NCI-H187 (cell line): ENCODE measurements at places on chromosomes 11 and 22.
A peak's percentile ranks its signal among the peaks of the same experiment; 100 is the strongest.

DNA sequence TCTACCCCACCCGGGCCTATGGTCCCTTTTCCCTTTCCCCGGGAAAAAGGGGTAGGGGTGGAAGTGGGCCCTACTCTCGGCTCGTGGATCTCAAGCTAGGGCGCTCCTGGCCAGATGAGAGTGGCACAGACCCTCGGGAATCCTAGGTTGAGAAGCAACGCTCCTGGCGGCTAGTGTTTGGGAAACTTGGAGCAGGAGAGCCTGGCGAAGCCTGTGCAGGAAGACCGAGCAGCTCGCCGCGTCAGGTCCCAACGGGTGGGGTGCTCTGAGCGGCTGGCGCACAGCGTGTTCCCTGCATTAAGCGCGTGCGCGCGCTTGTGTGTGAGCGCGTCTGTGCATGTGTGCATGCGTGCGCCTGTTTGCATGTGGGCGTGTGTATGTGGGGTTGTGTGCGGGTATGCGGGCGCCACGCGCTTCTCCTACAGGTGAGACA is 7.1 kb upstream of the FLI1 start:
- no peak for DNase-seq

DNA sequence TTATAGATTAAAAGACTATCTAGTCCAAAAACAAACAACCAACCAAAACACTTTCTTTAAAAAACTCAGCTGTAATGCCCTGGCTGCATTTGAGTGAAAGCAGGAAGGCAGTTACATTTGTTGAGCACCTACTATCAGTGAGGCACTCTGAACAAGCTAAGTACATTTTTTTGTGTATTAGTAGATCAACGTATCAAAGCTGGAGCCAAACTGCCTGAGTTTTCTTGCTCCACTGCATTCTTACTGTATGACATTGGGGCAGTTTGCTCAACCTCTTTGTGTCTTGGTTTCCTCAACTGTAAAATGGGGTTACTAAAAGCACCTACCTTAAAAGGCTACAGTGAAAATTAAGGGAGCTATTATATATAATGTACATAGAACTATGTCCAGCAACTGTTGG is 22.0 kb downstream of the COA4 start:
- no peak for DNase-seq

DNA sequence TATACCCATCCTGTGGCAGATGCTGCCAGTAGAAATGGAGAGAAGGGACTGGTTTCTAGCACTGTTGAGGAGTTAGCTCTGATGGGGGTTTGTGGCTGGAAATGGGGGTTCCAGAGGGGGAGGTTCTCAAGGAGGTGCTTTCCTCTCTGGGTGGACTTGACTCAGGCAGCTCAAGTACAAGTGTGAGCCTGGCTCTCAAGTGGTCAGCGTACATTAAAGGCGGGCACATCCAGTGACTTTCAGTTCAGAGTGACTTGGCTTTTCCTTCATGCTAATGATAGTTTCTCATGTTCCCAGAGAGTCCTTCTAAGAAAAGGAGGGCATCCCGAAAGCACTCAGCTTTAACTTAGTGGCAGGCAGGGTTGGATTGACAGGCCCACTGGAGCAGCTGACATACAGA is 58.9 kb upstream of the HORMAD2 start:
- DNase-seq = no peak

DNA sequence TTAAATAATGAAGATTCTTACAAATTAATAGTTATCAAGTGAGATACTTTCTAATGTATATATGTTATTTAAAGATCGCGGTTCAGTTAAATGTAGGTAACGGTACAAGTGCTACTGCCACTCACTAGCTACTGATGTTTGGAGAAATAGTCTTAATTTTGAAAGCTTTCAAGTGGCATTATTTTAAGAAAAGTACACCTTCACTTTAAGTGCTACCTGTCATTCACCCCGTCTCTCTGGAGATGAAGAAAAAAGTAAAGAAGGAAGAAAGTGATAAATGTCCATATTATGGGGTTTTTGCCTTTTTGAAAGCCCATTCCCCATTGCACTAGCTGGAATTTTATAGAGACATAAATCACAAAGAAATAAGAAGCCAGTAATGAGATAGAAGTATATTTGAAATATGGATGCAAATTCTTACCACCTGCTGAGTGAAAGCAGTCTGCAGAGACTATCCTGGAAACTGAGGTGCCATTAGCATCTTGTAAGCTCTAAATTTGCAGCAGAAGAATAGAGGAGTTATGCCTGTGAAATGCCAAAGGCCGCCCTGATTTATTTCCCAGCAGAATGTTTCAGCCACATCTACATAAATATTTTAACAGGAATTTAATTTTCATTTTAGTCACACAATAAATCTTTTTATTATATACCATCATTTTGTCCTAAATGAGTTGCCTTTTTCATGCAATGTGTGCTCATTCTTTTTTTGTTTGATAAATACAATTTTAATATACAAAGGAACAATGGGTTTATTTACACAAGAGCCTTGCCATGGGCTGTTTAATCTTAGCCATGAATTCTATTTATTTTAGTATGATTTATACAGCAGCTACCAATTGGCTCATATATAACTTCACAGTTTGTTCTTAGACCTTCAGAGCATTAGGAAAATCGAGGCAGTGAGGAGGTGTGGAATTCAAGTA is 489.9 kb upstream of the RAG2 start:
- DNase-seq = no peak

GRCh38 chr11:5928271-5928670 is 13.8 kb upstream of the OR56A3 start:
- DNase-seq = no peak

DNA sequence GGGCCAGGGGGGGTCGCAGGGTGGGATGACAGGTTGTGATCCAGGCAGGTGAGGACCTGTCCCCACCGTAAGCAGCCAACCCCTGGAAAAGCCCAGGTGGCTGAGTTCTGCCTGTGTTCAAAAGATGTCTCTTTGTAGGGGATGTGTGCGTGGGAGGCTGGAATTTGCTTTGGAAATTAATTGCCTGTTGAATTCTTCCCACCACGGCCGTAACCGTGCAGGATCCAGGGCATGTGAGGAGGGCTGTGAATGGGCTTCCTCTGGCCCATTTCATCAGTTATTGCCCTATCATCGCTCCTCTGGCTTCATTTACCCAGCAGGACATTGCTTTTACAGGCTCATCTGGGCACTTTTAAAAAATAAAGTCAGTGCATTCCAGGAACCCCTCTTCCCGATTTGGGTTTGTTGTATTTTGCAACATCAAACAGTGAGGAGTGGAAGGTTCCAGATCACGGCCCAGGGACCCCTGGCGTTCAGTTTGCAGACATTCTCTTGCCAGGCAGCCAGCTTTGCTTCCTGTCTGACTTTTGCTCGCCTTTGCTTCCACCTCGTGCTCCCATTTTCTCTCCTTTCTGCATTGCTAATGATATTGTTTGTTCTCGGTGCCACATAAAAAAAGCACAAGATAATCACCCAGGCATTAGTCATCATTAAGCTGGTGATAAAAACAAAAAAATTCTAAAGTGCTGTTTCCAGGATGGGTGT is 1306.6 kb downstream of the BRD1 start:
- no peak for DNase-seq

DNA sequence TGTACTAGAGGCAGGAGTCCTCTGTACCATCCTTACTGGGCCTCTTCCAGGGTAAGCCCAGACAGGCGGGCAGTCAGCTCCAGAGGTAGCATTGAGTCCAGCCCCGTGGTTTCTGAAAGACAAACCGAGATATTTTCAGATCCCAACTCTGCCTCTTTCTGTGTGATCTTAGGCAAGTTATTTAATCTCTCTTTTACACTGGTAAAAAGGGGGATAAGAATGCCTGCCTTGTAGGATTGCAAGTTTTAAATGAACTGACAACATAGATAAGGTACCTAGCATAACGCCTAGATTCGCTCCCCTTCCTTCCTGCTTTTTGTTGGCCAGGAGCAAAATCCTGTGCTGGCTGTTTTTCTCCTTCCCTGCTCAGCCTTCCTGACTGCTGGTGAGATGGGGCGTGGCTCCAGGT is 56.4 kb upstream of the NNMT start:
- DNase-seq = no peak

DNA sequence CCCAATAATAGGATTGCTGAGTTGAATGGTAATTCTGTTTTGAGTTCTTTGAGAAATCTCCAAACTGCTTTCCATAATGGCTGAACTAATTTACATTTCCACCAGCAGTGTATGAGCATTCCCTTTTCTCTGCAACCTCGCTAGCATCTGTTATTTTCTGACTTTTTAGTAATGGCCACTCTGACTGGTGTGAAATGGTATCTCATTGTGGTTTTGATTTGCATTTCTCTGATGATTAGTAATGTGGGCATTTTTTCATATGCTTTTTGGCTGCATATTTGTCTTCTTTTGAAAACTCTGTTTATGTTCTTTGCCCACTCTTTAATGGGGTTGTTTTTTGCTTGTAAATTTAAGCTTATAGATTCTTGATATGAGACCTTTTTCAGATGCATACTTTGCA is 97.4 kb downstream of the FDX1 start:
- no peak for DNase-seq

DNA sequence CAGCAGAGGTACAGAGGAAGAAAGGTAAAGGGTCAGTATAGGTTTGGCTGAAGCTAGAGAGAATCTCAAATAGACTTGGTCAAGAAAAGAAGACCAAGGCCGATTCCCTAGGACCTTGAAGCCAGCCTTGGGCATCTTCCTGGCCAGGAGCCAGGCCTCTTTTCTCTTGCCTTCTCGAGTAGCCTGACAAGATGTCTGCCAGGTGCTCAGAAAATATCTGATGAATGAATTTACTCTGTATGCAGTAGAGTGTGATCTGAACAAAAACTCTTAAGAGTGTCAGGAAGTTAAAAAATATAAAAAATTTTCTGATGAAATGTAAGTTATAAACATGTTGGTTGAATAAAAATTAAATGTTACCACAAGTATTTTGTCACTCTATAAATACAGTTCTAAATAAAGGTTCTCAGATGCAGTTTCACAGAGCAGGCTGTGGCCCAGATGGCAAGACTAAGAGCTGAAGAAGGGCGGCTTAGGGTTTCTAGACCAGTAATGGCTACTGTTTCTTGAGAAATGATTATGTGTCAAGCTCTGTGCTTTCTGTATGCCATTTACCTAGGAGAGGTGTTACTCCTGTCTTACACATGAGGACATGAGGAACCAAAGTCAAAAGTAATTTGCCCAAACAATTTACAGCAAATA is 98.1 kb downstream of the ATXN10 start:
- DNase-seq = no peak

GRCh38 chr22:33565580-33565995 is 354.7 kb downstream of the LARGE1 start:
- DNase-seq = no peak

GRCh38 chr22:39089928-39090327 is 7.1 kb upstream of the APOBEC3H start:
- DNase-seq = no peak

DNA sequence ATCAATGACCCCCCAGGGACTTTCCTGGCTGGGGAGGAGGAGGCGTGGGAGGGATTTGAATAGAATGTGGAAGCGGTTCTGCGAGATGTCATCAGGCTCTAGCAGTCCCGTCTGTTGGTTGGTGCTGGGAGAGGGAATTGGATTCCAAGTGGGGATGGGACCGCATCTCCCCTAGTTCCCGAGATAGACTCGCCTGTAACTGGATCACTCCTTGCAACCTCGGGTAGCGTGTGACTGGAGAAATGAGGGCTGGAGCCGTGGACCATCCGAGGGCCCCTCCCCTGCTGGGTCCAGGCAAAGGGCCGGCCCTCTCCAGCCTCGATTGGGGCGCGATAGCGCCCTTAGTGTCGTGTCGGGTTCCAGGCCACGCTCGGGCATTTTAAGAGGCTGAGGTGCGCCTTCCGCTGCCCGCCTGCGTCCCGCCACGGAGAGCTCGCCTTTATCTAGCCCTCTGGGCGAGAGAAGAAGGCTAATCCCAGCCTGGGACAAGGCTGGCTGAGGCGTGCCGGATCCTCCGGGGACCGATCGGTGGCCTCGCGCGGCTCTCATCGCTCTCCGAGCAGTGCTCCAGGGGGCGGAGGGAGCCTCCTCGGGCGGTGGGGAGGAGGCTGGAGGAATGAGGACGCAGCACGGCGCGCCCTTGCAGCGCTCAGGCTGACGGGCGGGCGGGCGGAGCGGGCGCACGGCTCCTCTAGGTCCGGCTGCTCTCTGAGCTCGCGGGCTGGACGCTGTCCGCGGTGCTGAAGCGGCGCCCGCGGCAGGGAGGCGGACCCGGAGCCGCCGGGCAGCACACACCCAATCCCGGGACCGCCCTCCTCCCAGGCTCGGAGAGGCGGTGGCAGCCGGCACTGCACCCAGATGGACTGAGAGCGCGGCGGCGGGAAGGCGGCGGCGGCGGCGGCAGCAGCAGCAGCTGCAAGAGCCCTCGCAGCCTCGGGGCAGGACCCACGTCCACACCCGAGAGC is 107.8 kb downstream of the OSBP2 start:
- DNase-seq = no peak

DNA sequence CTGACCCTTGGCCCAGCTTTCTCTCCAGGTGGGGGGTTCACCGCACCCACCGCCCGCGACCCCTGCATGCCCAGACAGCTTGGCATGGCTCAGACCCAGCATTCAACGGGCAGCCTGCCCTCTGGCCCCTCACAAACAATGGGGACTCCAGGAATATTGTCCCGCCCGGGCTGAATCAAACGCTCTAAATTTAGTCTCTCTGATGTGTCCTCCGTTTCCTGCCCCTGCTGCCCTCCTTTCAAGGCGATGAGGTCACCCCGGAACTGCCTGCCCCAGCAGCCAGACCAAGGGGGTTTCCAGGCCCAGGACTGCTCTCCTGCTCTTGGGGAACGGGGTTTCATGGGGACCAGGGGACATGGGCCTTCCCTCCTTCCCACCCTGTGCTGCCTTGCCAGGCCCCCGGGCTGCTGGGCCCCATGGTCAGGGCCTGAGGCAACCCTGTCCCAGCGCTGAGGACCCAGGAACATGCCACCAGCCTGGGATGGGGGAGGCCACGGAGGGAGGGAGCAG is 10.1 kb upstream of the PDGFB start:
- no peak for DNase-seq

DNA sequence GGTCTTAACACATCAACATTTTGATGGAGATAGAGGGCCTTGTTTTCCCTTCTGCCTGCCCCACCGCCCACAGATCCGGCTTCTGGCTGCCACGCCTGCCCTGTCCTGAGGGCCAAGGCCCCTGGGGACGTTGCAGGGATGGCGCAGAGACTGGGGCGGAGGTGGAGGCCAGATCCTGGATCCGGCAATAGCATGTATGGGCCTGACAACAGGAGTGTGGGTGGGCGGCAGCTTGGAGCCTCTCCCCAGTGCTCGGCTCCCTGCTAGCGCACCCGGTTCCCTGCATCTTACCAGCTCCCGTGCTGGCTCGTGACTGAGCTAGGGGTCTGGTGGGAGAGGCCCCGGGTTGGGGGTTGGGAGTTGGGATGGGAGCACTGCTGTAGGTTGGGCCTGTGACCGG is 95.6 kb downstream of the ZBTB16 start:
- DNase-seq = no peak

- peak; percentile 67 for DNase-seq
These were observed 95.1 kb upstream of the PLET1 start for GRCh38 chr11:112355726-112356125.

DNA sequence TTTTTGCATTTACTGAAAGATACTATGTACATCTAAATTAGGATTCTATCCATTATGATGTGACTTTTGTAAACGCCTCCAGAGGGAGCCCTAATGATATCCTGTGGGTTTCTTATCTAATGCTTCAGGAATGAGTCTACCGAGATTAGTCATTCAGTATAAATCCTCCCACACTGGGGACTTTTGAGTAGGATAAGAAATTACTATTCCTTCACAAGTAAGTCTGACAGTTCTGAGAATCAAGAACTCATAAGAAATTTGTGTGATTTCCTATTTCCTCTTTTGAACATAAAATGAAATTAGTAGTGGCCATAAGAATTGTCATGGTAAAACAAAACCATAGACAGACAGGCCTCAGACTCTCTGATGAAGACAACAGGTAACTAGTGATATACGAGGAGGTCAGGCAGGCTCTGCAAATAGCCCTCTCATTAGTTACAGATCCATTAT is 10.0 kb upstream of the OR5M1 start:
- DNase-seq = no peak
